ENCODE measurements at places on chromosomes 7 and 10.

DNA sequence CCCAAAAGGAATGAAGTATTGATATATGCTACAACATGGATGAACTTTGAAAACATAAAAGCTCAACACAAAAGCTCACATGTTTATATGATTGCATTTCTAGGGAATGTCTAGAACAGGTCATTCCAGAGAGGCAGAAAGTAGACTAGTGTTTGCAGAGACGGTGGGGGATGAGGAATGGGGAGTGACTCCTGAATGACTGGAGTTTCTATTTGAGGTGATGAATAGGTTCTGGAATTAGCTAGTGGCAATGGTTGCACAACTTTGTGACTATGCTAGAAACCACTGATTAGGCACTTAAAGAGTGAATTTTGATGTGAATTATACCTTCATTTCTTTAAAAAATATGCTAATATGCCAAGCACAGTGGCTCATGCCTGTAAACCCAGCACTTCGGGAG, 6.9 kb downstream of the KPNA7 start:
- no peak for DNase-seq

GRCh38 chr7:155811895-155812761, at the start of gene SHH:
SHH (minus strand) TSS chr7:155812463; CDS start chr7:155812122, 341 bp downstream.
- no peak for DNase-seq

- DNase-seq, result no peak
Observed at GRCh38 chr10:117419921-117420320, 44.7 kb upstream of the PDZD8 start.

DNA sequence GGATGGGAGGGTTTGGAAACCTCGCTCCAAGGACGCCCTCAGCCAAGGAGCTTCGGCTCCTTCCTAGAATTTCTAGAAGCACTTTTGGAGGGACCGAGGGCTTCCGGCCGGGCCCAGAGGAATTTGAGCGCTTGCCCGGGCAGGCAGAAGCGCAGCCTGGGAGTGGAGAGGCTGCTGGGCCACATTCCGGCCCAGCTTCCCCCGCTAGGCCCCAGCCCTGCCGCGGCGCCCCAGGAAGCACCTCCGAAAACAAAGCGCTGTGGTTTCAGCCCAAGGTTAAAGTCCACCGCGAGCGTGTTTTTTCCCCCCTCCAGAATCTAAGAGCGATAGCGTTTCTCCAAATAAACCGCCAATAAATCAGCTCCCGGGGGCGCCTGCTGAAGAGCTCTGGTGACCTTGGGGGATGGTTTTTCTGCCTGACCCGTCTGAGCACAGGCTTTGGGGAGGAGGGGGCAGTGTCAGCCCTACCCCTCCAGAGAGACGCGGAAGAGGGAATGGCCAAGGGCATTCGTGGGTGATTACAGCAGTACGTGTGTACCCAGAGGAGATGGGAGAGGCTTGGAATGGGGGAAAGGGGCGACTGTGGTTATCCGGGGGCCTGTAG, 5.7 kb upstream of the TNRC18 start:
- DNase-seq, result no peak

- no peak for DNase-seq
Observed at GRCh38 chr7:141598408-141598807, 47.2 kb downstream of the AGK start.

GRCh38 chr10:16314259-16314658, 122.6 kb upstream of the PTER start:
- DNase-seq, result no peak

- no peak for DNase-seq
Observed at GRCh38 chr7:999149-999879, 16.3 kb downstream of the CYP2W1 start.

GRCh38 chr10:4186849-4187540, 402.0 kb upstream of the KLF6 start:
- no peak for DNase-seq

DNA sequence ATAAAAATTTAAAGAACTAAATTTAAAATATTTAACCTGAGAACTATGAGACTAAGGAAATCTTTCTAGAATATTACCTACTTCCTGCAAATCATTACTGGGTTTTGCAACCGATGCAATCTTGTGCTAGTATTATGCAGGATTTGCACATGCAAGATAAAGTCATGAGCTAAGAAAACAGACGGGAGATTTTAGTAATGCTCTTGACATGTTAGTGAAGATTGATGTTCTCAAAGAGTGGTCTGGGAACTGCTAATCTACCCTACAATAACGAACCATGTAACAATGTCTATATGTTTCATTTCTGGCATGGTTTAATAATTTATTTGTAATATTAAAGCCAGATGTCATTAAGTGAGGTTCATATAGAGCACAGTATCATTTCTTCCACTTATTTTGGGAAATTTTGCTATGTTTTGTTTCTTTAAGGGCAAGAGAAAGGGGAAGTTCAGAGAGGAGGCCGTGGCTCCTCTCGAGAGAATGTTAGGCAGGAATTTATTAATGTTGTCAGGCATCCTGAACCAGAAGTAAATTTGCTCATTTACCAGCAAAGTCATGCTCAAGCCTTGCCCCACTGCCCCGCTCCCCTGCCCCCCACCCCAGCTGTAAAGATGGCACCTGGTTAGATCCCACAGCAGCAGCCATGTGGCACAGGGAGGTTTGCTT, 22.8 kb downstream of the LRRC17 start:
- no peak for DNase-seq

Measured in GM19239 (cell line).